ENCODE measurements at places on chromosomes 3 and 15. TPM values are rescaled to one million over a fixed set of nuclear protein-coding genes. Genes with fewer than 3 reads are reported as not detected.

GRCh38 chr15:47870300-47870955 lies 153.1 kb downstream of the SEMA6D start:
- no peak overlapping the region for H3K4me3 ChIP-seq
- H3K36me3 ChIP-seq, result no peaks in the 10 kb centered on the region
- DNase-seq, result no peak
- no peak overlapping the region for H3K27ac ChIP-seq
- H3K27me3 ChIP-seq, result no peaks in the 10 kb centered on the region

DNA sequence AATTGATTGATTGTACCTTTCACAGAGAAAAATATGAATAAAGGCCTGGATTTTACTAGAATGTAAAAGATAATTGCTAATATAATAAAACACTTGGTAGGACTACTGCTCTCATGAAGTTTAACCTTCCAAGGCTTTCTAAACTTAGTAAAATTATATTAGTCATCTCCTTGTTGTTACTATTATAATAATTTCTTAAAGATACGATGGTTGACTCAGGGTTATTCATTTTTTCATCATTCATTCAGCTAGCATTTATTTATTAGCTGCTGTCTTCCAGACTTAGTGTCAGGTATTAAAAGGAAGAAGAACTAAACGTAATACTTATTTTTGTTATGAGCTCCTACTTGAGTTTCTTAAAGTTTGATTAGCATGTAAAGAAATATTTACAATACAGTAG lies 771.6 kb upstream of the NR2F2 start:
- no peak overlapping the region for H3K27ac ChIP-seq
- no peaks in the 10 kb centered on the region for H3K4me1 ChIP-seq
- DNase-seq, result no peak
- no peak overlapping the region for H3K4me3 ChIP-seq
- no peaks in the 10 kb centered on the region for H3K36me3 ChIP-seq

GRCh38 chr15:82805994-82806406 lies at the start of gene FSD2:
Gene FSD2, minus strand, starts transcription at chr15:82806069. Its CDS starts 18,679 bp downstream, at chr15:82787390.
- H3K4me1 ChIP-seq, result peaks cover 15% of the 10 kb centered on the region
- H3K27ac ChIP-seq, result peak within 1 kb of the TSS; percentile 78
- no peaks in the 10 kb centered on the region for H3K27me3 ChIP-seq
- H3K4me3 ChIP-seq, result no peak within 1 kb of the TSS
- H3K36me3 ChIP-seq, result no peaks in the 10 kb centered on the region

DNA sequence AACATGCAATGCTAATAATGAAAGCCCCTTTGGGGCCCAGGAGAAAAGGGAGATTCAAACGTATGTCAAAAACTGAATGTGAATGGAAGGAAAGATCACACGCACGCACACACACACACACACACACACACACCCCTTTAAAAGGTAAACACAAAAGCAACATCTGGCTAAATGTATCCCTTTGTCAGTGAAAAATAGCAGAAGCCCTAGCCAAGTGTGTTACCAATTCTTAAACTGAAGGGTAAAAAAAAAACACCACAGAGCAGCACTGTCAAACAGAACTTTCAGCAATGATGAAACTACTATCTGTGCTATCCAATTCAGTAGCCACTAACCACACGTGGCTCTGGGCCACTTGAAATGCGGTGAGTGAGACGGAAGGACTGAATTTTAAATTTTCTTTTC lies 4.9 kb downstream of the RFTN1 start:
- no peak for DNase-seq
- peaks cover 61% of the 10 kb centered on the region for H3K4me1 ChIP-seq
- no peaks in the 10 kb centered on the region for H3K36me3 ChIP-seq
- H3K4me3 ChIP-seq, result no peak overlapping the region
- no peaks in the 10 kb centered on the region for H3K27me3 ChIP-seq

DNA sequence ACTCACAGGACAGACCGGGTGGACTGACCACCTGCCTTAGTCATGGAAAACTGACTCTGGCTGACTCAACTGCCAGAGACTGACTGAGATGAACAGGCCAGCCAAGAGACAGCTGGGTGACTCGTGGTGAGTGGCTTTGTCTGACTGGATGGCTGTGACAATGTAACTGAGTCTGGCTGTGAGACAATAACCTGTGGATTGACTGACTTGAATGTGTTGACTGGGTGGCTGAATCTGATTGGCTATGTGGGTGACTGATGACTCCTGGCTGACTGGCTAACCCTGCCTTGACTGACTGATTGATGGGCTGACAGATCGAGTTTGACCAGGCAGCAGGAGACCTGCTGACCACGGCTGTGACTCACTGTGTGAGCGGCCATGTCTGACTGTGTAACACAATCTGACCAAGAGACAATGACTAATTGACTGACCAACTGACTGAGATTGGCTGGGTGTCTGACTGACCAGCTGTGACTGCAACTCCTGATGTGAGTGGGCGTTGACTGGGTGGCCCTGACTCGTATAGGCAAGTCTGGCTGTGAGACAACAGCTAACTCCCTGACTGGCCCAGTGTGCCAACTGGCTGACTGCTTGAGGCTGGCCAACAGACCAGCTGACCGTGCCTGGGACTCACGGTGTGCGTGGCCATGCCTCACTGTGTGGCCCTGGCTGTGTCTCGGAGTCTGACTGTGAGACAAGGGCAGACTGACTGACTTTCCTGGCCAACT lies 509.1 kb downstream of the SHQ1 start:
- no peaks in the 10 kb centered on the region for H3K4me1 ChIP-seq
- H3K36me3 ChIP-seq, result no peaks in the 10 kb centered on the region
- DNase-seq, result peak; percentile 5
- no peak overlapping the region for H3K4me3 ChIP-seq
- H3K27me3 ChIP-seq, result no peaks in the 10 kb centered on the region

GRCh38 chr3:183265834-183266417 lies 12.9 kb downstream of the B3GNT5 start:
- DNase-seq, result no peak
- H3K36me3 ChIP-seq, result no peaks in the 10 kb centered on the region
- H3K27ac ChIP-seq, result peak overlapping the region; percentile 49

- H3K4me1 ChIP-seq, result peaks cover 2% of the 10 kb centered on the region
- DNase-seq, result no peak
- no peaks in the 10 kb centered on the region for H3K27me3 ChIP-seq
- no peak overlapping the region for H3K4me3 ChIP-seq
- no peak overlapping the region for H3K27ac ChIP-seq
Observed at GRCh38 chr15:78956937-78957336, 12.1 kb upstream of the CTSH start.

DNA sequence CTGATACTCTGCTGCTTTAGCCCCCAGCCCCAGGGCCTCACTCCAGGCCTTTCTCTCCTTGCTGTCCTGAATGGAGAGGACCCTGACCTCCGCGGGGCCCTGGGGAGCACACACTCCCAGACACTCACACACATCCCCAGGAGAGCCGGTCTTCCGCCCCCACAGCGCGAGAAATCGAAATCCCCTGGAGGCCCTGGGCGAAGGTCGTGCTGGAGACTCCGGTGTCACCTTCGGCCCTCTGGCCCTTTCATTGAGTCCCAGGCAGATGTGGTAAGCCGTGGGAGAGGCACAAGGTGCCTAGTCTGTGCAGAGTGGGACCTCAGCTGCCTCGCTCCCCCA lies 848 bp upstream of the GOLGA8B start:
- H3K36me3 ChIP-seq, result no peaks in the 10 kb centered on the region
- H3K4me3 ChIP-seq, result no peak overlapping the region
- H3K27ac ChIP-seq, result no peak overlapping the region
- no peaks in the 10 kb centered on the region for H3K27me3 ChIP-seq
- H3K4me1 ChIP-seq, result peaks cover 25% of the 10 kb centered on the region

DNA sequence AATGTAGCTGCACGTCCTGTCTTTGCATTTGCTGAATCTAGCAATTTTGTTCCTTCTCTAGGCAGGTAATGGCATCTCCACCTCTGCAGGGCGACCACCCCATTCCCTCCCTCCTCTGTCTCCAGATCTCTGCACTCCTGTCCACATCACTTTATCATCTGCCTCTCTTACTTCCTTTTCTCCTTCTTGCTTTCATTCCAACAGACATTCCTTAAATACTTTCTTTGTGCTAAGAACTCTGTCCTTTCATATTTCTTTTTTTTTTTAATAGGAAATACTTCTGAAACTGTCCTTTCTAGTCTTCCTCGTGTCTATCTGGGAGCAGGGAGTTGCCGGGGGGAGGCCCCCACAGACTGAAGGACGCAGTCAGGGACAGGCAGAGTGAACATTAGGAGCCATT lies 7.2 kb downstream of the ITIH3 start:
- no peak overlapping the region for H3K4me3 ChIP-seq
- H3K36me3 ChIP-seq, result no peaks in the 10 kb centered on the region
- no peaks in the 10 kb centered on the region for H3K4me1 ChIP-seq
- H3K27ac ChIP-seq, result no peak overlapping the region
- no peaks in the 10 kb centered on the region for H3K27me3 ChIP-seq
- DNase-seq, result no peak

DNA sequence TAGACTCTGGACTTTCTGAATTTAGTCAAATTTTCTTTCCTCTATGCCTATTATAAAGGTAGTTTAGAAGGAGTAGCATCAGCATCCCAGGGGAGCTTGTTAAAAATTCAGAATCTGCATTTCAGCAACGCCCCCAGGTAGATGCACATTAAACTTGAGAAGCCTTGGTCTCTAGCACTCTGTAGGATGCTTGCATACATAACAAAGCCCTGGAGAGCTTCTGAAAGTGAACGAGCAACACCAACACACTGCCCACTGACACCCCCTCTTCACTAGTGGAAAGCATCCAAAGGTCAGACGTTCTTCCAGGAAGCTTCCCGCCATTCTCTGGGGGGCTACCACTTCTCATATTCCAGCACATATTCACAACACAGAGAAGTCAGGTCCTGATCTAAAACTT lies 6.5 kb downstream of the PRICKLE2 start:
- H3K27me3 ChIP-seq, result no peaks in the 10 kb centered on the region
- H3K4me1 ChIP-seq, result peaks cover 40% of the 10 kb centered on the region
- H3K36me3 ChIP-seq, result no peaks in the 10 kb centered on the region
- H3K4me3 ChIP-seq, result no peak overlapping the region

DNA sequence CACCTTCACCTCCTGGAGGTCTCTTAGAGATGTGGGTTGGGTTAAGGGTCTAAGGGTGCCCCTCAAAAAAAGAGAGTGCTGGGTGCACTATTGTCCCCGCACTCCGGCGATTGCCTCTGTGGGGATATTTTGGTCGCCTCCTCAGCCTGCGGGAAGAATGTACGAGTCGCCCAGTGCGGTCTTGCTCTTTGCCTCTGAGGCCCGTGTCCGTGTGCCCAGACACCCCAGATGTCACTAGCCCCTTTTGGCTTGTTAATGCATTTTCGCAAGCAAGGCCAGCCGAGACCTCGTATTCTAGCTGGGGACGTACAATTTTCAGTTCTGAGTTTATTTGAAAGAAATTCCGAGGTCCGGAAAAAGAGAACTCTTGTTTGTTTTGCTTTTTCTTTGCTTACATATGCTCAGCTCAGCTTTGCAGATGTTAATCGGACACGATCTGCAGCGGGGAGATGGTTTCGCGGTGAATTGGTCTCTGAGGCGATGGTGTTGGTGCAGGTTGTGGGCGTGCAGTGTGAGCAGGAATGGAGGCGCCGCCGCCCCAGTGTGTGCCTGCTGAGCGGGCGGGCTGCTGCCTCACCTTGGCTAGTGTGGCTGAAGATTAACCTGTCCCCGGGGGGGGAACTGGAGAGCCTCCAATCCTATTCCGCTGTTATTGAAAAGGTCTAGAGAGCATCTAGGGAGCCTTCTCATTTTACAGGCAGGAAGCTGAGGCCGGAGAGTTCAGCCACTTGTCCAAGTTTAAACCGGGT lies 1.4 kb downstream of the ST6GAL1 start:
- no peaks in the 10 kb centered on the region for H3K36me3 ChIP-seq
- DNase-seq, result peak; percentile 87
- peak overlapping the region; percentile 93 for H3K27ac ChIP-seq
- H3K4me1 ChIP-seq, result peaks cover 18% of the 10 kb centered on the region

- no peaks in the 10 kb centered on the region for H3K27me3 ChIP-seq
- H3K4me3 ChIP-seq, result no peak overlapping the region
- no peaks in the 10 kb centered on the region for H3K36me3 ChIP-seq
- DNase-seq, result no peak
Observed at GRCh38 chr3:33467786-33468185, 27.6 kb upstream of the UBP1 start.

- H3K27me3 ChIP-seq, result no peaks in the 10 kb centered on the region
- no peaks in the 10 kb centered on the region for H3K36me3 ChIP-seq
- DNase-seq, result no peak
- H3K4me3 ChIP-seq, result no peak overlapping the region
Observed at GRCh38 chr3:123297627-123297899, 95.8 kb downstream of the SEC22A start.

- no peak for DNase-seq
- H3K27ac ChIP-seq, result no peak overlapping the region
- H3K4me1 ChIP-seq, result no peaks in the 10 kb centered on the region
- no peak overlapping the region for H3K4me3 ChIP-seq
- no peaks in the 10 kb centered on the region for H3K36me3 ChIP-seq
Observed at GRCh38 chr15:38238311-38238710, 14.3 kb upstream of the SPRED1 start.

DNA sequence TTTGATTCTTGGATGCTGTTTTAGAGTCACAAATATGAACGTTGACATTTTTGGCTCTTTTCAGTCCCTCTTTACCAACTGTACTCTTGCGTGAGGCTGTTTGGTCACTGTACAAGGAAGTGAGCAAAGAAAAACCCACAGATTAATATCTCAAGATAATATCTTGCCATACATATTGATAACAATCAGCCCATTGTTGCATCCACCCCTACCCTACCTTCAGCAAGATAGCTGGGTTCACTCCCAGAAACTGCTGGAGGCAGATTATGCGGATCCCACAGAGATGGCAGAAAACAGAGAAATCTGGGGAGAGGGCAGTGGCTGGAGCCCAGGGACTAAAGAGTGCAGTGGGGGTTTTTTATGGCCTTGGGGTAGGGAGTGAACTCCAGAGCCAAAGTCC lies 29.9 kb upstream of the MFSD1 start:
- H3K4me3 ChIP-seq, result no peak overlapping the region
- no peak overlapping the region for H3K27ac ChIP-seq
- no peak for DNase-seq
- H3K36me3 ChIP-seq, result no peaks in the 10 kb centered on the region

- no peaks in the 10 kb centered on the region for H3K27me3 ChIP-seq
- no peak for DNase-seq
- no peak overlapping the region for H3K4me3 ChIP-seq
- H3K36me3 ChIP-seq, result no peaks in the 10 kb centered on the region
- peaks cover 3% of the 10 kb centered on the region for H3K4me1 ChIP-seq
Observed at GRCh38 chr3:60630953-60631352, 620.3 kb downstream of the FHIT start.

DNA sequence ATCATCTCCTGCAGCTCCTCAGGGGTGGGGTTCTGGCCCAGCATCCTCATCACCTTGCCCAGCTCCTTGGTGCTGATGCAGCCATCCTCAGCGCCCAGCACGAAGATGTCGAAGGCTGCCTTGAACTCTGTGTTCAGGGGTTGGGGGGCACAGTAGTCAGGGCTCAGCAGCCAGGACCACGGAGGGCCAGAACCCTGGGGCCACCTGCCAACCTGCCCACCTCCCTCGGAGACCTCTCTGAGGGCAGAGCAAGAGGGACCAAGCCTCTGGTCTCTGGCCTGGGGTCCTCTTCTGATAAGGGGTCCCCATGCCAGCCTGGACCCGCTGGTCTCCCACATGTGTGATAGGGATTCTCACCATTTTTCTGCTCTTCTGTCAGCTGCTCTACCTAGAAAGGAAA lies 1.7 kb downstream of the TNNC1 start:
- no peak overlapping the region for H3K27ac ChIP-seq
- no peak for DNase-seq
- no peaks in the 10 kb centered on the region for H3K36me3 ChIP-seq
- peaks cover 54% of the 10 kb centered on the region for H3K4me1 ChIP-seq
- no peaks in the 10 kb centered on the region for H3K27me3 ChIP-seq
- no peak overlapping the region for H3K4me3 ChIP-seq

GRCh38 chr3:108293858-108294257 lies 2.5 kb upstream of the HHLA2 start:
- H3K27ac ChIP-seq, result no peak overlapping the region
- no peaks in the 10 kb centered on the region for H3K27me3 ChIP-seq

Gene IL17RD
- total RNA-seq, result 0.59 TPM

Gene PSTPIP1
- total RNA-seq, result 3.0 TPM

Gene SCAMP5
- 10.5 TPM for total RNA-seq

Gene ZKSCAN7
- total RNA-seq, result 10.6 TPM

Gene TMCO5A
- total RNA-seq, result not detected

Gene PROK2
- not detected for total RNA-seq

Gene DNAJC13
- 52.9 TPM for total RNA-seq

Data from thyroid gland (tissue), 4 donors.